ENCODE measurements at places on chromosomes 16 and 17.

GRCh38 chr16:86034421-86034919, 135.5 kb downstream of the IRF8 start:
- no peak for DNase-seq

GRCh38 chr16:30958175-30959079, 873 bp downstream of the SETD1A start:
- no peak for DNase-seq

DNA sequence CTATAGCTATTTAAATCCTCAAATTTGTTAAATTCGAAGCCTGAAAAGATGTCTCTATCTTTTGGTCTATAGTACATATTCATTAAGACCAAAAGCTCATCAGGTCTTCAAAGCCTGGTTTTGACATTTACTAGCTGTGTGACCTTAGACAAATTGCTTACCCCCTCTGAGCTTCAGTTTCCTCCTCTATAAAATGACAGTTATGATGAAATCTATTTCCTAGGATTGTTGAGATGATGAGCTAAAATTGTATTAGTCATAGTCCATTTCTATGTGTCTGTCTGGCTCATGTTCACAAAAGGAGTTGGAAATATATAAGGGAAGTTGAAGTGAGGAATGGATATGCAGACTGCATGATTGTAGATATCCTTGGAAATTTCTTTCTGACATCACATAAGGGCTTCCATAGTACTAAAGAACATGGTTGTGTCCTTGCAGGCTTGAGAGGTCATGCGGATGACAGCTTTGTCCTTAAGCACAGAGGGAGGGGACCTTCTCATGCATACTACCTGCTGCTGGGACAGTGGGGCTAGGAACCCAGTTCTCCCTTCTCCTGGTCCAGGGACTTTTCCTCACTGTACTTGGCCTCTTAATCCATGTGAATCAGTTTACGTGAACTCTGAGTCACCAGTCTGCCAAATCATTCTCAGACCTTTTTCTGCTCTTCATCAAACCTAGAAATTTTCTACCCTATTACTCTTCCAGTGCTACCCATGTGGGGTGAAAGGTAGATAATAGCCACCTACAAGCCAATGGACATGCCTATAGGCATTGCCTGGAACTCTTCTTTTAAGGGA, 487.5 kb upstream of the SALL1 start:
- no peak for DNase-seq

- DNase-seq = no peak
Measured at GRCh38 chr17:19363114-19363438, 553 bp upstream of the B9D1 start.

- DNase-seq = no peak
Measured at GRCh38 chr16:20811889-20812439, 5.6 kb downstream of the REXO5 start.

DNA sequence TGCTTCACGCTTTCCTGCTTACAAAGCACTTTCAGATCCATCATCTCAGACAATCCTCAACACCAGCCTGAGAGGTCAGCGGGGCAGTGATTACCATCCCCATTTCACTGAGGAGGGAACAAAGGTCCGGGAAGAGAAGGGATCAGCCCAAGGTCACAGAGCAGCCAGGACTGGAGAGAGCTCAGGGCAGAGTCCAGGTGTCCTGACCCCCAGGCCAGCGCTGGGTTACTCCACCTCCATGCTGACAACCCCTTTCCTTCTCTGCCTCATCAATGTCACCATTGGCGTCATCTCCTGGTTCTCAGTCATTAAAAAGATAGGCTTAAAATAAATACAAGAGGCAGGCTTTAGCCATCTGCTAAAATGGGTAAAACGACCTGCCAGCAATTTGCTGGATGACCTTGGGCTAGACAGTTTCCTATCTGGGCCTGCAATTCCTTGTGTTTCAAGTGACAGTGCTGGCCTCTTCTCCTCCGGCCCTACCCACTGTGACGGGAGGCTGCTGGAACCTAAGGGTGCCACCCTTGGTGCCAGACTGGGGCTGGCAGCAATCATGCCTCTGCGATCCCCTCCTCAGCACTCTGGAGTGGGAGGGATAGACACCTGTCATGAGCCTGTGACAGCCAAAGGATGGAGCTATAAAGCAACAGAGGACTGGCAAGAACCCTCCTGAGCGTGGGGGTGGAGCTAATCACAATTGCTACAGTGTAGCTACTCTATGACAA, 79.5 kb upstream of the CCL1 start:
- DNase-seq = no peak

DNA sequence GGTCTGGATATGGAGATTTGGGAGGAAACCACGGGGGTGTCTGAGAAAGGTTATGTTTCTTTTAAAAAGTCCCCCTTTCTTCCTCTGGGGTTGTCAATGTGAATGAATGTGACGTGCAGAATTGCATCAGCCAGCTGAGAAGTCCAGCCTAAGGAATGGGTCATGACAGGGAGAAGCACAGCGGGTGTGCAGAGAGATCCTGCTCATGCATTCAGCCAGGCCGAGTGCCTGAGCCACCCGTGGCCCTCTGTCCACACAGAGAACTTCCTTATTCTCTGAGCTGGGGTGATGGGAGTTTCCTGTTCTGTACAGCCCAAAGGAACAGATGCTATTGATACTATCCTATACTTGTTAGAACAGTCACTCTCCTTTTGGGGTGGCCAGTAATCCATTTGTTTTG, 117.9 kb downstream of the CPPED1 start:
- no peak for DNase-seq

All from activated naive CD8-positive, alpha-beta T cell treated with anti-CD3 and anti-CD28 coated beads, Interleukin-2, amount 50 U/mL, for 16 hours (primary cell).